ENCODE measurements at places on chromosomes 7 and 10. TPM values are rescaled to one million over a fixed set of nuclear protein-coding genes. Genes with fewer than 3 reads are reported as not detected.

GRCh38 chr7:131488361-131488760 is 68.1 kb downstream of the PODXL start:
- DNase-seq, result no peak

DNA sequence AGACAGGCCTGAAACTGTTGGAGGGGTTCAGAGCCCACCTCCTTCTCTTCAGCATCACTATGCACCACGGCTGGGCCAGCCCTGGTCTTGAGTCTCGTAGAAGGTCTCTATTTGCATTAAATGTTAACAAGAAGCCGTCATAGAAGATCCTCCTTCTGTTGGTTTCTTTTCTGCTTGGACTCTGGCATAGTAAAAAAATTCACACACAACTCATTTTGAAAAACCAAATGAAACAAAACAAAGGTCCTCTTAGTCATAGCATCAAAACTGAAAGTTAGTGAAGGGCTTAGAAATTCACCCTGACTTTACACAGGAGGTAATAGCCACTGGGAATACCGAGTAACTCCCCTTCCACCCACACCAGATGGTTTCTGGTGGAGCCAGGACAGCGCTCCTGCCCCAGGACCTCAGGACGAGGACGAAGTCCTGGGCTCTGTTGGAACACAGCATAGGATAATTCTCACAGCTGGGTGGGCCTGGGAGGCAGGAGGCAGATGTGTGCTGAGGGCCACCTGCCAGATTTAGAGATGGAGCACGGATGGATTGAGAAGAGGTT is 248.4 kb upstream of the KLF6 start:
- no peak for DNase-seq

- DNase-seq, result no peak
Observed at GRCh38 chr7:151744656-151745638, 132.0 kb downstream of the PRKAG2 start.

GRCh38 chr10:104246976-104247375 is 7.7 kb upstream of the GSTO1 start:
- DNase-seq, result no peak

DNA sequence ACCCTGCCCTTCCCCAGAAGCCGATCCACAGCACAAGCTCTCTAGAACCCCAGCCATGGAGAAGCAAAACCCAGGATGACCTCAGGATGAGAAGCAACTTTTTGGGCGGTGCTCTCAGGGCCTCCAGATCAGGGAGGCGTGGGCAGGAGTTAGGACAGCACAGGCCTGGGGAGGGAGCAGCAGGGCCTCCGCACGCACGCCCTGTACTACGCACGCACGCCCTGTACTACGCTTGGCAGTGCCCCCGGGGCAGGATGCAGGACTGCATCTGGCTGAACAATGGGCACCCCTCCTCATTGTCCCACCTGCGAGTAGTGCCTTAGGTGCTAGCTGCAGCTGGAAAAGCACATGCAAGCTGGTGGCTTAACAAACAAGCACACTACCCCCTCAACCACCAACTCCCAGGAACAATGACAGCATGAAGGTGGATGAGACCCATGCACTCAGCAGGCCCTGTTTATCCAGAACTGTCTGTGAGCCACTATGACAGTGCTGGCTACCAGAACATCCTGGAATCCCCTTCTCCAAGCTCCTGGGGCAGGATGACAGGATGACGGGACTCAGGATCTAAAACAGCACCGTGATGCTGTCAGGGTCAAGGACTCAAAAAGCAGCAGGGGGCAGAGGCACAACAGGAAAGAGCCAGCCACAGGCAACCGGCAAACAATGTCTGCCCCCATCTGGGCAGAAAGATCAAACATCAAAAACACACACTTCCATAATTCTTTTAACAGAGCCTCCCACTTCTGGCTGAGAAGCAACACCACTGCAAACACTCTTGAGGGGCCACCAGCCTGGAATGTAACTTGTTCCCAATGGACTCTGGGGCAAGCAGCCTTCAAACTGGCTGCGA is 11.8 kb downstream of the PODXL start:
- DNase-seq, result no peak

Gene LIPJ
- total RNA-seq, result 0.21 TPM

Gene SFTPA1
- not detected for total RNA-seq

Gene TMEM176A
- total RNA-seq, result 13.6 TPM

Gene PRLHR
- not detected for total RNA-seq
